RCC 7860 (cell line): ENCODE measurements at places on chromosomes 2 and 18.

DNA sequence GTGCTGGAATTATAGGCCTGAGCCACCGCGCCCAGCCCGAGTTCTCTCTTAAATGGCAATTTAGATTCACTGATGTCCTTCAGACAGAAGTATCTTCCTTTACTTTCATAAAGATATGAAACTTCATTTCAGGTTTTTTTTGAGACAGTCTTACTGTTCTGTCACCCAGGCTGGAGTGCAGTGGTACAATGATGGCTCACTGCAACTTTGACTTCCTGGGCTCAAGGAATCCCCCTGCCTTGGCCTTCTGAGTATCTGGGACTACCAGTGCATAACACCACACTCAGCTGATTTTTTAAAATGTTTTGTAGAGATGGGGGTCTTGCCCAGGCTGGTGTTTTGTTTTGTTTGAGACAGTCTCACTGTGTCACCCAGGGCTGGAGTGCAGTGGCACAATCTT, 13.2 kb downstream of the ITGB1BP1 start:
- no peak for DNase-seq

GRCh38 chr2:206083602-206084438, 2.2 kb downstream of the INO80D start:
- no peak for DNase-seq

DNA sequence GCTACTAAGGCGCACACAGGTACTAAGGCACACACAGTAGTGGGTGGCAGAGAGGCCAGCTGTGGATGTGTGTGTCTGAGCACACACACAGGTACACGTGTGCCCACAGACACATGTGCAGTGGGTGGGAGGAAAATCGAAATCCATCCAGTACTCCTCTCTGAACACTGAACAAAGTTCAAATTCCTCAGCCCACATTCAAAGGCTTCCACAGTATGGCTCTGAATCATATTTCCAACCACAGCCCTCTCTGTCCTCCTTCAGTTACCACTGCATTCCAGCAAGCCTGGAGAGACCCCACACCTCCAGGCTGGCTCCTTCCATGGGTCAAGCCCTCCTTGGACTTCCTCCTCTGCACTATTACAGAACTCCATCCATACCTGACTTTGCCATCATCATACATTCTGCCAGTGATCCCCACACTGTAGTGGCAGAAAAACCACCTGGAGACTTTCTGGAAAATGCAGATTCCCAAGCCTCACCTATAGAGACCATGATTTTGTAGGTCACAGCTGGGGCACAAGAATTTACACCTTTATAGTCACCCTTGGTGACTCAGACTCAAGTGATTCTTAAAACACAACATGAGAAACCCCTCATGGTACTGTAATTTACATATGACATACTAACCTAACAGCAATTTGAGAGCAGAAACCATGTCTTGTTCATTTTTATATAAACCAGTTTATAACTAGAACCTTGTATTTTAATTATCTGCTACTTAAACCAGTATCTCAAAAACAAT, 31.4 kb downstream of the EPG5 start:
- DNase-seq: peak; percentile 52

DNA sequence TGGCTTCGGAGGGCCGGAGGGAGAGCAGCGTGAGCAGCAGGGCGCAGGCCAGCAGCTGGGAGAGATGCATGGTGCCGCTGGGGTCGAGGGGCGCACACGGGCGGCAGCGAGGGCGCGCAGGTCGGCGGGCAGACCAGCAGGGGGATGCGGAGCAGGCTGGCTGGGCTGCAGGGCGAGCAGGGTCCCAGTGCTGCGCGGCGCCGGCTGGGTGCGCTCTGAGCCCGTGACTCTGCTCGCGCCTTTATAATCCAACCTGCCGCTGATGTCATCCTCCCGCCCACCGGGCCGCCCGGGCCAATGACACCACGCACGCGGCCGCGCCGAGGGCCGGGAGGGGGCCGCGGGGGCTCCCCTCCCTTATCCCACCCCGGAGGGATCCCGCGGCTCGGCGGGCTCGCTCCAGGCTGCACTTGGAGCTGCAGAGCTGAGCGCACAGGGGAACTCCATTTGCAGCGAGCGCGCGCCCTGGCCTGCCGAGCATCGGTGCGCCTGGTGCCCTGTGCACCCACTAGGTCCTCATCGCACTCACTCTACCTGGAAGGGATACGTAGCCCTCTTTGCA, at the start of gene NPPC:
Gene NPPC, minus strand, starts transcription at position 217 of the 562 bp plus-strand sequence. Its CDS starts 147 bp downstream, at position 70.
- peak; percentile 14 for DNase-seq

GRCh38 chr18:37654731-37655369, 89.3 kb upstream of the CELF4 start:
- no peak for DNase-seq

DNA sequence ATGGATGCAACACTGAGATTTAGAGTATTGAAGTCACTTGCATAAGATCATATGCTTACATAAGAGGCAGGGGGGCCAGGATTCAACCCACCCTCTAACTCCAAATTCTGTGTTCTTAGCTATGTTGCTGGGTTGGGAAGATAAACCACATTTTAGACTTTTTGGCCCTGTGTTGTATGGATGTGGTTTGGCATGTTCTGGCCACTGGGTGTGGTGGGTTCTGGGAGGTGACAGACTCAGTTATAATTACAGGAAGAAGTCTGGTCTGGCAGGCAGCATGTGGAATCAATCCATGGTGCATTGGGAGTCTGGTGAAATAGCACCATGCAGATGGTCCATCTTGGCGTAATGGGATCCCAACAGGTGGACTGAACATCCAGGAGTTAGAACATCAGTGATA, 138.9 kb downstream of the LTBP1 start:
- DNase-seq: no peak

GRCh38 chr18:52701219-52701935, 361.4 kb downstream of the DCC start:
- no peak for DNase-seq

- no peak for DNase-seq
These were observed 705.5 kb downstream of the SLC4A3 start for GRCh38 chr2:220332886-220333285.

- peak; percentile 31 for DNase-seq
These were observed 423.3 kb downstream of the LPIN1 start for GRCh38 chr2:12169721-12170120.

DNA sequence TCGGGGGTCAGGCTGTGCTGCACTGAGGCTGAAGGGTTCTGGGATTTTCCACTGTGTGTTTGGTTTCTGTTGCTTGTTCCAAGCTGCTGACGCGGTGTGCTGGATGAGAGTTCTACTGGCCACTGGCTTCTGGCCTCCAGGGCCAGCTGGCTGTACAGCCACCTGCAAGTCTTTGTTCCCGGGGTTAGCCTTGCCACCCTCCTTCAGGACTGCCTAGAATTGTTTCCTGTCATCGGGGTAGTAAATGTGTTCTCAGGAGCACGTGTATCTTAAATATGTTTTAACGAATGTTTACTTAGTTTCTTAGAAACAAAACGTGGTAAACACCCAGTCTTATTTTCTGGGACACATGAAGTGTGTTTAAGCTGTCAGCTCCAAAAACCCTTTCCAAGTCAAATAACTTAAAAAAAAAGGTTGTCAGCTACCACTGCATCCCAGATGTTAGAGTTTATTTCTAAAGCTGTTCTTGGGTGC, 231.2 kb downstream of the AGAP1 start:
- DNase-seq: no peak

DNA sequence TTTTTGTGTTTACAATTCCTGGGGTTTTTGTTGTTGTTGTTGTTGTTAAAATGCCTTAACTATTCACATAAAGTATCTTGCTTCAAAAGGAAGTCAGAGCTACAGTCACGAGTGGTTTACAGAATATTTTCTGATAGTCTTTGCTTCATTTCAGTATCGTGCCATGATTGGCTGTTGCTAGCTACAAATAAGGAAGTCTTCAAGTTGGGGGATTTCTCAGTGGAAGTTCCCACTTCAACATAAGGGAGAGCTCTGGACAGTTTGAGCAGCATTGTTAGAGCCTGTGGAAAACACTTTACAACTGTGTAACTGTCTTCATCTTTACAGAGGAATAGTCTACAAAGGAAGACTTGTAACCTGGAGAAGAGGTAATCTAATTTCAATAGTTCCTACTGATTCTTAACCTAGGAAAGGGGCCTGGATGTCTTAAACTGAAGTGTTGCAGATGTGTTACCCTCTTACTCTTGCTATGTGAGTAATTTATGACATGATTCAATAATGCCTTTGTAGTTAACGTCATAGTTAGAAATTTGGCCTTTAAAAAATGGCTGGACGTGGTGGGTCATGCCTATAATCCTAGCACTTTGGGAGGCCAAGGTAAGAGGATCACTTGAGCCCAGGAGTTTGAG, 23.4 kb upstream of the TANK start:
- DNase-seq: peak; percentile 45

DNA sequence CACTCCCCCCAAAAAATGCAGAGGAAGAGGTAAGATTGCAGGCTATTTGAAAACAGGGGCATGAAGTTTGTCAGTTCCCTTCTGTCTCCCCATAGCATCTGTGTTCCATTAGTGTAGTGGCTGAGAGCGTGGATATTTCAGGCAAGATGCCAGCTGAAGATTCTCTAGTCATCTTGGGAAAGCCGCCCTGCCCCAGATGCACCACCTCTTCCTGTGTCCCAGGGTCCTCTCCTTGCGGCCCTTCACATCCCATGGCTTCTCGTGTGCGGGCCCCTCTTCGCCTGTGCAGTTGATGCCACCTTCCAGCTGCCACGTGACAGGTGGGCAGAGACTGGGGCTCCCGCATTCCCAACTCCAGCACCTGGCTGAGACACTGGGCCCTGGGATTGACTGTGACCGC, 16.1 kb downstream of the TMEM127 start:
- DNase-seq: no peak

- peak; percentile 76 for DNase-seq
These were observed 102.3 kb upstream of the GULP1 start for GRCh38 chr2:188189356-188189755.

DNA sequence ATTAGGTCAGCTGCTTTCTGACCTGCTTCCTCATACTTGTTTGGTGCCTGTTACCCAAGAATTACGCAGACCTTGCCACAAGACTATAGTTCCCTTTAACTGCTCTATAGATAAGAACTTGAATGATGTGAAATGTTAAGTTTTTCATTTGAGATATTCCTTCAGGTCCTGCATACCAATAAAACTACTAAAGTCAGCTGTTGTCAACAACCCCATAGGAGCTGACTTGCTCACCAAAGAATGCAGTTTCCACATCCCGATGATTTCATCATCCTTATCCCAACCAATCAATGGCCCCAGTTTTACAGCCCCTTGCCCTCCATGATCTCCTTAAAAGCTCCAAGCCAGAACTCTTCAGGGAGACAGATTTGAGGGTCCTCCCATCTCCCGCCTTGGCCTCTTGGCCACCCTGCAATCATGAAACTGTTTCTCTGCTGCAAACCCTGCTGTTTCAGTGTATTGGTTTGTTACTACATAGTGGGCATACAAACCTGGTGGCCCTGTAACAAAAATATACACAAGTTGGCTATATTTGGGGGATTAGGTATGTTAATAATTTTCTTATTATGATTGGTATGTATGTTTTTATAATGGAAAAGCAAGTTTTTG, 396.3 kb upstream of the CHST9 start:
- DNase-seq: no peak

- no peak for DNase-seq
These were observed 12.9 kb upstream of the TEX51 start for GRCh38 chr2:126885751-126886210.

- no peak for DNase-seq
These were observed 31.8 kb upstream of the KCNE4 start for GRCh38 chr2:223019987-223020717.

DNA sequence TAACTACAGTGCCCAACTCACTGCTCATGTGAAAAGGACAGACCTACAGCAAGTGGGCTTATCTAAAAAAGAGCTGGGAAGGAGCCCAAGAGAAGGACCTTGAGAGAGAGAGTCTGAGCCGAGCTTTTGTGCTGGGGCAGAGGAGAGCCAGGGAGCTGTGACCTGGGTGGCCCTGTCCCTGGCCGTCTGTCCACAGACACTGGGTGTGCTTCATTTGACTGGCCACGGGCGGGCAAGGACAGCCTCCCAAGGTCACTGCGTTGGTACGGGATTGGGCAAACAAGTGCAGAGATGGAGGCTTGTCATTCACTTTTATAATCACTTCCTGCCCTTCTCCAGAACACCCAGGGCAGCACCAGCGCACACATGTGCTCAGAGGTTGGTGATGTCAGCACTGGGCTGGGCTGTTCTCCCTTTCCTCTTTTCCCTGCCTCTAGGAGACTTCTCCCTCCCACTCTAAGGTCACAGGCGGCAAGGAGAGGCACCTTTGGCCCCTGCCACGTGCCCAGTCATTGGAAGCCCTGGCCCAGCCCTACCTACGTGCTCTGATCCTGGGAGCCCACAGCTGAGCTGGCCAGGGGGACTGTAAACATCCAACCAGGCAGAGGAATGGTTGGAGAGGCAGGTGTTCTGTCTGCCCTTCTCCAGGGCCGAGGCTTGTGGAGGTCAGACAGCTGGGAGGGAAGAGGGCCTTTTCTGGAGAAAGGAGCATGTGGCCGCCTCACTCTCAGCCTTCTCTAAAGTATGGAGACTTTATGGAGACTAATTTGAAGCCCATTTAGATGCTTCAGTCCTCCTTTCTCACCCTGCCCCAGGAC, 6.4 kb upstream of the PSD4 start:
- no peak for DNase-seq

DNA sequence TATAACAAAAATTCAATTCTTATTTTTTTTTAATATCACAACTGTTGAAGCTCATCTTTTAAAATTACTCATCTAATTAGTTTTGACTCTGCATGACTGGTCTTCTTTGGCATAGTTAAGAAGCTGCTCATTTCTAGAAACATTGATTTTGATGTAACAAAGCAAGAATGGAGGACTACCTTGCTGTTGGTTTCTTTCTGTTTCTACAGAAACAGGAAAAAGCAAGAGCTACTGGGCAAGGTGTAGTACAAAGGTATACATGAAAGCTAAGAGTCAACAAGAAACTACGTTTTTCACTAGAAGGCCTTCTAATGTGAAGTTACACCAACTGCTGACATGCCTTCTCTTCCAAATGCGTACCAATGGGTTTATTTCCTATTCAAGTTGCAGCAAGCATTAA, 90.6 kb upstream of the SYT4 start:
- no peak for DNase-seq

GRCh38 chr2:63436488-63436887, 151.8 kb downstream of the WDPCP start:
- no peak for DNase-seq

DNA sequence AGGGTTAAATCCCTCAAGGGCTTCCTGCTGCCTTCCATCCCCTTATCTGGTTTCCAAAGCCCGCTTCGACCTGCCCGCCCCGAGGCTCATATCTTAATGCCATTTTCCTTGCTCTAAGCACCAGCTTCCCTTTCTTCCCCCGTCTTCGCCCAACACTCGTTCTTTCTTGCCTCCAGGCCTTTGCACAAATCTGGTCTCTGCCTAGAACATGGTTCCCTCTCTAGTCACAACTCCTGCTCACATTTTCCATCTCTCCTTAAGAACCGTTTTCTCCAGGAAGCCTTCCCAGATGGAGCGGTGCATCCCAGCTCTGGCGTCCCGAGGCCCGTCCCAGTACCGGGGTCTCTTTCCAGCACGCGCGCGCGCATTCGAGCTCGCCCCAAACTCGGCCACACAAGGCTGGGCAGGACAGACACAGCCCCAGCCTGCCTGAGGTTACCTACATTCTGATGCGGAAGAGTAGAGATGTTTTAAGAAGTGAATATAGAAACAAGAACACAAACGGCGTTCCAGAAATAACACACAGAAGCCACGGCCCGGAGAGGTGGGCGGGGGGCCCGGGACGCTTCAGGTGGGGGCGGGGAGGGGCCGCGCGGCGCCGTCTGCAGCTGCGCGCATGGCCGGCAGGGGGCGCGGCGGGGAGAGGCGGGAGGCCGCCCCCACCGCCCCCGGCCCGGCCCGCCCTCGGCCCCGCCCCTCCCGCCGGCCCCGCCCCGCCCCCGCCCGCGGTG, at the start of gene DGKD:
Gene DGKD, plus strand, starts transcription at position 726 of the 731 bp plus-strand sequence. CDS start 25 bp downstream, outside the sequence.
- peak; percentile 17 for DNase-seq
